C1 segment of cervical spinal cord (tissue), 14 donors: ENCODE measurements at places on chromosomes 7 and 10.

DNA sequence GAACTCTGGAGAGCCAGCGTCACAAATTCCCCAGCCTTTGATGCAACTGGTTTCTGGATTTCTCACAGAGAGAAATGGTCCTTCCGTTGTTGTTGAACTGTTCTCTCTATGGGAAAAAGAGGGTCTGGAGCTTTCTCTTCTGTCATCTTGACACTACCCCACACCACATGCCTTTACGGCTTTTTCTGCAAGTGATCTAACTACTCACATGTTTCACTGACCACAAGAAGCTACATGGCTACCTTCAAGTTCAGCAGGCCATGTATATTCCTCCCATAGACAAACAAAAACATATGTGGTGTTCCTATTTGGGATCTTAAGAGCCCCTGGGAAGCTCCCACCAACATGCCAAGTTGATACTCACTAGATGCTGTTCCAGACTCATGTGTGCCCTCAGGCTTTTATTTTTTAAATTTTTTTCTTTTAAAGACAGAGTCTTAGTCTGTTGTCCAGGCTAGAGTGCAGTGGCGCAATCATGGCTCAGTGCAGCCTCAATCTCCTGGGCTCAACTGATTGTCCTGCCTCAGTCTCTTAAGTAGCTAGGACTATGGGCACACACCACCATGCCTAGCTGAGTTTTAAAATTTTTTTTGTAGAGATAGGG lies 72.0 kb downstream of the RNF216 start:
- no peak for DNase-seq

- no peak for DNase-seq
These were observed 276.9 kb upstream of the LRRN3 start for GRCh38 chr7:110813986-110814385.

DNA sequence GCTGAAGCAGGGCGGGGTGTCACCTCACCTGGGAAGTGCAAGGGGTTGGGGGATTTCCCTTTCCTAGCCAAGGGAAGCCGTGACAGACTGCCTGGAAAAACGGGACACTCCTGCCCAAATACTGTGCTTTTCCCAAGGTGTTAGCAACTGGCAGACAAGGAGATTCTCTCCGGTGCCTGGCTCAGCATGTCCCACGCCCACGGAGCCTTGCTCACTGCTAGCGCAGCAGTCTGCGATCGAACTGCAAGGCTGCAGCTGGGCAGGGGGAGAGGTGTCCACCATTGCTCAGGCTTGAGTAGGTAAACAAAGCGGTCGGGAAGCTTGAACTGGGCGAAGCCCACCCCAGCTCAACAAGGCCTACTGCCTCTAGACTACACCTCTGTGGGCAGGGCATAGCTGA lies 80.9 kb upstream of the DNAJB12 start:
- no peak for DNase-seq

- no peak for DNase-seq
These were observed 78.0 kb upstream of the MACROH2A2 start for GRCh38 chr10:69974551-69975155.

DNA sequence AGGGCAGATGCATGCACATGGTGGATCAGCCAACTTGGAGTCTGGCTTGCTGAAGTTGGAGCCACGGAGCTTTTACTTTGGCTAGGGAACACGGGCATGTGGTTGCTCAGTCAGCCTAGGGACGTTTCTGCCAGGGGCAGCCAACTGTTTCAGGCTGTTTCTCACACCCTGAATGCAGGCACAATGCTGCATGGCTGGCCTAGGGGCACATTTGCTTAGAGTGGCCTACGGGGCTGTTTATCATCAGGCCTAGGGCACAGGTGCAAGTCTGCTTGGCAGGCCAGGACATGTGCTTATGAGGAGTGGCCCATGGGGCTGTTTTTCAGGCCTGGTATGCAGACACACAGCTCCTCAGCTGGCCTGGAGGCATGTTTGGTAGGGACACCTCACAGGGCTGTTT lies 107.4 kb downstream of the GSAP start:
- DNase-seq, result no peak

DNA sequence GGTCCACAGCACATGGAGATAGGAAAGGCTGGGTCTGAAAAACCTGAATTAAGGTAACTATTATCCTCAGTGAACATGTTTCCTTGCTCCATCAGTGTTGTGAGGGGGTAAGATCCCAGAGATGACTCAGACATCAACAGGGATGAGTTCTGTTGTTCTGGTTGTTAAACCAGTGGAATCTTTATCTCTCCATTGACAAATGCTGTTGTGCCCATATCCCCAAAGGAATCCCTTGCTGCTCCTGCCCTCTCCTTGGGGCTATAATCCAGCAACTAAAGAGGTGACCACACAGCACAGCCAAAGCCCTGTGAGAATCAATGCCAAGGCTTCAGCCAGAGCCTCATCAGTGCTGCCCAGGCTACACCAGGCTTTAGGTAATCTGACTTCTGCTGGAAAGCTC lies 113.4 kb downstream of the JAZF1 start:
- DNase-seq, result no peak

DNA sequence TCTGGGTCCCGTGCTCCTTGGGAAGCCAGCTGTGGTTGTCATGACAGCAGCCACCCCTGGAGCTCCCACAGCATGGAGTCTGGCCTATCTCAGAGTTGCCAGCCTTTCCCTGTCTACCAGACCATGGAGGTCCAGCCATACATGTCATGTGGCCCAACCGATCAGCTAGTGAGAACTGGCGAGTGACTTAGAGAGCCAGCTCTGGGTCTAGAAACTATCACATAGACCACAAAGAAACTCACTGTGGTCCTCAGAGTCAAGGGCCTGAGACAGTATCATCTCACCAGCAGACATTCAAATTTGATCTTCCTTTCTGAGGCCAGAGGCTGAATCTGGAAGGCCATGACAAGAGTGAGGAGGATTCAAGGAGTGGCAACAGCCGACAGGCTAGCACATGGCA lies 223.3 kb upstream of the GPR26 start:
- DNase-seq, result no peak

DNA sequence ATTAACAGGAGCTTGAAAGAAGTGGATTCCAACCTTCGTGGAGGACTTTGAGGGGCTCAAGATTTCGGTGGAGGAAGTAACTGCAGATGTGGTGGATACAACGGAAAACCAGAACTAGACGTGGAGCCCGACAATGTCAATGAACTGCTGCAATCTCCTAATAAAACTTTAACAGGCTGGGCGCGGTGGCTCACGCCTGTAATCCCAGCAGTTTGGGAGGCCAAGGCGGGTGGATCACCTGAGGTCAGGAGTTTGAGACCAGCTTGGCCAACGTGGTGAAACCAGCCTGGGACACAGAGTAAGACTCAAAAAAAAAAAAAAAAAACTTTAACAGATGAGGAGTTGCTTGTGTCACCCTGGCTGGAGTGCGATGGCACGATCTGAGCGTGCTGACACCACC lies 477.8 kb upstream of the MKI67 start:
- no peak for DNase-seq

DNA sequence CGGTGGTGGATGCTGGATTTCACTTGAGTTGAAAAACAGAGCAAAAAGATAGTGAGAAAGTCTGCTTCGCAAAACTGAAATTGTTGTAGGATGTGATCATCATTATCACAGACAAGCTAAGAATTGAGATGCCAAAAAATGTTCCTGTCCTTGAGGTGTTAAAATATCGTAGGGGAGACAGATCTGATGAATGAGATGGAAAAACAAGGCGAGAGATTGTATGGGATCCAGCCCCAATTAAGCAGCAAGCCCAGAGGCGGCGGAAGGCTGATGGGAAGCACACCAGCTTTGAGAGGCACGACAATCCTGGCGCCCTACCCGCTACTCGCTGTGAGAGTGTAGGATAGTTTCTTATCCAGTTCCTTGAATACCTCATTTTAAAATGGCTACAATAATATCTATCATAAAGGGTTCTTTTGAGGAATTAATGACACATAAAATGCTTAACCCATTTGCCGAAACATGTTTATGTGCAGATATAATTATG lies 131.1 kb upstream of the PTN start:
- DNase-seq, result no peak

DNA sequence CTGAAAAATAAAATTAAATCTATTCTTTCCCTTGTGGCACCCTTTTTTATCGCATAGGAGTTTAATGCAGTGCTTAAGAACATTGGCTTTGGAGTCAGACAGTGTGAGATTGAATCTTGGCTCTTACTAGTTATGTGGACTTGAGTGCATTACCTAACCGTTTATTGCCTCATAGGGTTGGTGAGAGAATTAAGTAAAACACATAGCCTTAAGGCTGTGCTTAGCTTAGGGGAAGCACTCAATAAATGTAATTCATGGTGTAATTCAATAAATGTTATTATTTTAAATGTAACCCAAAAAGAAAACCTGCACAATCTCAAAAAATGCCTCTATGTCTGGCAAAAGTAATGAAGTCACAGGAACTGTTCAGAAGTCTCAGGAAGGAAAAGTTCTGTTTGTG lies 2.7 kb downstream of the STK17A start:
- DNase-seq, result no peak

DNA sequence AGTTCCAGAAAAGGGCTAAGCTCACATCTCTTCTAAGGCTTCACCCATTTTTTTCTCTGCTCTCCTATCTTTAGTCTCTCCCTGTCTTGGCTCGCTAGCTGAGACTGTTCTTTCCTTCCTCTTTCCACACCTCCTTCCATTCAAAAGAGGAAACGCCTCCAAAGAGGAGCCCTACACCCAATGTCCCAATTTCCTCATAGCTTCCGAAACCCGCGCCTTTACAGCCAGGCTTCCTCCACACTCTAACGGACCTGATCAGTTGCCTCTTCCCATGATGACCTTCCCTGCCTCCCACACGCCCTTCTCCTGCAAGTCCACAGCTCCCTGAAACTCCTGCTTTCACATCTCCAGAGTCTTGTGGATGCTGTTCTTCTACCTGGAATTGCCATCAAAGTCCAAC lies 71.7 kb downstream of the COBL start:
- no peak for DNase-seq
